ENCODE measurements at places on chromosomes 16 and 17.

DNA sequence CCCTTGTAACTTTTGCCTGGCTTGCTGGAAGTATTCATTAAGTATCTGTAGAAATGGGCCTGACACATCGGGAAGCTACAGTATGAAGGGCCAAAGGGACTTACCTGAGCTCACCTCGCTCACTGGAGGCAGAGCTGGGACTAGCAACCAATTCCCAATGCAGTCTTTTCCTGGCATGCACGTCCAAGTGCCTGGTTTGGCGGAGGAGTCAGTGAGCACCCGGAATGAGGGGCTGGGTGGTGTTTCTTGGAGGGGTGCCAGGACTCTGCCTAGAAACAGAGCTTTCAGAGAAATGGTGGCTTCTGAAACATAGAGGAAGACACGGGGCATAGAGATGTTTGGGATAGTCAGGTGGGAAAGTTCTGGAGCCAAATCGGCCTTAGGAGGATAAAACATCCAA lies 18.4 kb upstream of the GPRC5C start:
- DNase-seq = no peak

DNA sequence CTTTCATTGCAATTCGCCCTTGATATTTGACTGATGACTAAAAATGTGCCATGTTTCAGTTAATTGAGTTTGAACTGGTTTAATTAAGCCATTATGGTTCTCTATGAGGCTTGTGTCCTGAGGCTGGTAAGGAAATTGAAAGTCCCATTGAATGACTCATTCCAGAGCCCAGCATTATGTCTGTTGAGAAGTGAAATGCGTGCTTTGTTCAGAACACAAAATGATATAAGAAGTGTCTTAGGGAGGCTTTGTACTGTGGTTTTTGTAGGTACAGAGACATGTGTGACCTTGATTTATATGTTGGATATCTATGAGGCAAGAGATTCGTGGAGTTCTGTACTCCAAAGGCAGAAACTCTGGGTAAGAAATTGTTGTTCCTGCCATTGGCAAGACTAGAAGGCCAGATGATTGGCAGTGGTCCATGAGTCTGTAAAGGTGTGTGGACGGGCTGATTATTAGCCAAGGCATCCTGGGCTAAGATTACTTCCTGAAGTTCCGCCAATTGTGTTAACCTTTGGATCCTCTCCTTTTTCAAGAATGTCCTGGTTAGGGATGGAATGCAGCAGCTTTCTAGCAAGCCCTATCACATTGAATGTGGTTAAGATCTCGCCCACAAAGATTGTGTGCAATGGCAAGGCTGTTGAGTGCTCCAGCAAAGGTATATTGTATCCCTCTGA lies 103.7 kb downstream of the NPIPB5 start:
- peak; percentile 26 for DNase-seq

GRCh38 chr16:30786936-30787612 lies at the start of gene ZNF629:
Gene ZNF629 (minus strand): TSS chr16:30787205. CDS start chr16:30784482, 2,723 bp downstream.
- DNase-seq = peak; percentile 81

DNA sequence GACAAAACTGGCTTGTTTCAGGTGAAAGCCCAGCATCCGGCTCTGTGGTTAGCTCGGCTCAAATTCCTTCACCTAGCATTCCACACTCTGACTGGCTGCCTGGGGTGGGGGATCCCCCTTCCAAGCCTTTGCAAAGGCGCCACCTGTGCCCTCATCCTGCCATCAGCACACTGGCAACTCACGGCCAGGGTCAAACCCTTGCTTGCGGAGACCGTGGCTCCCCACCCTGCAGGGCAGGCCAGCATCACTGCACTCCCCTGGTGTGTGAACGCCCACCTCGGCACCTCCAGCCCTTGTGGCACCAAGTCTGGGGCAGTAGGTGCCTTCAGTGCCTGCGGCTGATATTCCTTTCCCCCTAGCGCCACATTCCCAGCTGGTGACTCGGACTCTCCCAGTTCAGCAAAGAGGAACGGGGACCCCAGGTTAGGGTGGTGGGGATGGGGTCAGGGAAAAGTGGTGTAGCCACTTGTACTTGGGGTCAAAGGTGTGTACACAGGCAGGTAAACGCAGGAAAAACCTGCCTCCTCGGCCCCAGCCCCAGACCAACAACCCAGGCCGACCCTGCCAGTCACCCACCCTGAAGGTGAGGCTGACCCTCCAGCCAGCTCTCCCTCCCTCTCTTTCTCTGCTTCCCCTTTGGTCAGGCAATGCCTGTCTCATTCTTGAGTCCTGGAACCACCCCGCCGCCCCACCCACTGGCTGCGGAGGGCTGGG lies 1.1 kb downstream of the FLII start:
- DNase-seq = no peak

- peak; percentile 27 for DNase-seq
These were observed 19.0 kb upstream of the KLHDC4 start for GRCh38 chr16:87784812-87785211.

DNA sequence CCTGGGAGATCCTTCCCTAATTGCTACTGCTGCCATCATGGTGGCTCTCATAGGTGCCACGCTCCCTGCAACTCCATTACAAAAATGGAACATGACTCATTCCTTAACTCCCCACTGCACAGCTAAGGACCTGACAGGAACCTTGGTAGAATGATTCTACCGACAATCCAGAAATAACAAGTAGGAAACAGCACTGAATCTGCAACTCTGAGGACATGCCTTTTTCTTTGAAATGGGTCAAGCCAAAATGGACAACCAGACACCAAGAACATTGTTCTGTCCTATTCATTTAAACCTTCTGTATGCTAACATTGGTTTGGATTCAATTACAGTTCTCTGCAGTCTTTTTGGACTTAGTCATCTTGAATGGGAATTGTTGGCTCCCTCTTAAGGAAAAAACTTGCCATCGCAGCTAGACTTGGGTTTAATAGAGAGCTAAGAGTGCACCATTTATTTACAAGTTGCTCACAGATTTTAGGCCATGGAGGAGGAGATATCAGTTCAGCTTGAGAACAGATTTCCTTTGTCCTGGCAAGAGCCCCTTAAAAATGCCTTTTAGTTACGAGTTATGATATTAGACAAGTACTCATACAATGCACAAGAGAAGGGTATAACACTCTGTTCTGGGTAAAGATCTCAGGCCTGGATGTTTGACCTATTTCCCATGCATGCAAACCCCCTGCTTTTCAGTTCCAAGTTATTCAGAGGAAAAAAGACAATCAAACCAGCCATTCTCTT lies 20.9 kb upstream of the NSRP1 start:
- DNase-seq = peak; percentile 89

GRCh38 chr16:473046-474043 lies 47.9 kb downstream of the RAB11FIP3 start:
- no peak for DNase-seq

- peak; percentile 51 for DNase-seq
These were observed 159.1 kb downstream of the CDH11 start for GRCh38 chr16:64962786-64963185.

DNA sequence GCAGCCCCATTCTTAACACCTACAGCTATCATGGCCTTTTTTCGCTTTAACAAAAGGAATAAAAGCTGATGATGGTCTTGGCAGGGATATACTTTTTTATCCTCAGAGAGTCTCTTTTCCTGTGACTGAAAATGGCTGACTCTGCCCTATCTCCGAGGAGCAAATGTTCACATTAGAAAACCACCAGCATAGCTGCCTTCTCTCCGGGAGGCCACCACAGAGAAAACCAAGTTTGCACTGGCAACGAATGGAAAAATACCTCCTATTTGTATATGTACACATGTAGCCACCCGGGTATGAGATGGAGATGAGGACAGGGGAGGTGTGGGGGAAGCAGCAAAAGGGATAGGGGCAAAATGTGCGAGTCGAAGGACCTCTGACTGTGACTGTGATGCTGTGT lies 88.2 kb downstream of the STX8 start:
- no peak for DNase-seq

DNA sequence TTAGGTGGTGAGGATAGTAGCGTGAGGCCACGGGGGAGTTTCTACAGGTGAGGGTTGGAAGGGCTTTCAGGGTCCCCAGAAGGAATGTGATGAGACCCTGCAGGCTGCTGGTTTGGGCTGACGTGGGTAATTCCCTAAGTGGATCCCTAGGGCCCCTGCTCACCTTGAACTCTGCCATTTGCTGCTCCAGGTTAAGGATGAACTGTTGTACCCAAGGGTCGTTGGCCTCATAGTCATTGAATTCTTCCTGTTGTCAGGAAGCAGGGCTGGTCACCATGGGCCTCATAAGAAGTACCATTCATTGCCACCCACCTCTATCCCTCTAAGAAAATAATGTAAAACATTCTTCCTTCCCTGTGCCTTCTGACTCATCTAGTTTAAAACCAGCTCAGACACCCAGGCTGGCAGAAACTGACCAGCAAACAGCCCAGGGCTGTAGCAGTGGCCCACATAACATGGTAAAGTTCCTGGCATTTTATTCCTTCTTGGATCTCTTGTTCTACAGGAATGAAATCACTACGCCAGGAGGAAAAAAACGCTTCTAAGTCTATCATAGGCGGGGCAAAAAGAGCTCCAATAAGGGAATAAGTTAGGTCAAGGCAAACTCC lies 27.6 kb downstream of the FCSK start:
- no peak for DNase-seq

DNA sequence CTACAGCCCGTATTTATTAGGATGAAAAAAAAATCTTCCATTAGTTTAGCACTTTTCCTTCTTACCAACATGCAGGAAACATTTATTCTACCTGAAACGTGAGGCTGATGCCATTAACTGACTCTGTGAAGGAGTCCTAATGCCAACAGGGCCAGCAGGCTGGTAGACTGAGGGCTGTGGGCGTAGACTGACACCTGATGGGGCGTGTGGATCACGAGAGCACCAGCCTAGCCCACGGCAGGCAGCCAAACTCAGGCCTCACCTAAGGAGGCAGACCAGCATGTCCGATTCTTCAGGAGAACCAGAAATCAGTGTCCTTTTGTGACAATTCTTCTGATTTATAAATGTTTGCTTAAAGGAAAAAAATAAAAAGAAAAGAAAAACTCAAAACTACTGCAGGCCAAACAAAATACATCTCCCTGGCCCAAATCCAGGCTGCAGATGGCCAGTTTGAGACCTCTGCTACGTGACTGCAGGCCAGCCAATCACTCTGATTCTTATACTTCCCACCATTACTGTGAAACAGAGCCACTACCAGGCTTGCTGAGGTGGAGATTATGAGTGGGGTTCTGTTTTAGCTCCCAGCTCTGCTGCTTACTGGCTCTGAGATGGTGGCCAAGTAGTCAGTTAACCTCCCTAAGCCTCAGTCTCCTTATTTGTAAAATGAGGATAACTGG lies 66.5 kb downstream of the GNAO1 start:
- no peak for DNase-seq

DNA sequence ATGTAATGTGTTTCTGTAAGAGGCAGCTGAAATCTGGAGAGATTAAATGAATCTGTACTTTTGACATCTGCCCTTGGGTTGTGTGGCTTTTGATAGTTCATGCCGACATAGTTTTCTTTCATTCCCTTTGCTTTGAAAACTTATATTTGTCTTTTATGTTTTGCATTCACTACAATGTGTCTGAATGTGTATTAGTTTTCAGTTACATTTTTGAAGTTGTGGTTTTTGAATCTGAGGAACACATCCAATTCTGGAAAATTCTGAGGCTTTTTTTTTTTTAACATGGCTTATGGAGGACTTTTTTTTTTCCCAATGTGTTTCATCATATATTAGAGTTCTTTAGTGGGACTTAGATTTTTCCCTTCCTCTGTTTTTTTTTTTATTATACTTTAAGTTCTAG lies 683.7 kb upstream of the SOX9 start:
- DNase-seq = no peak

- DNase-seq = no peak
These were observed 16.1 kb downstream of the UTS2R start for GRCh38 chr17:82387705-82388106.

- peak; percentile 35 for DNase-seq
These were observed 1.3 kb downstream of the METTL23 start for GRCh38 chr17:76727745-76728456.

- peak; percentile 34 for DNase-seq
These were observed 2.8 kb upstream of the ALDH3A2 start for GRCh38 chr17:19645734-19646201.

- DNase-seq = peak; percentile 4
These were observed at the start of gene HSD17B2 for GRCh38 chr16:82034981-82035612. Gene HSD17B2 (plus strand): TSS chr16:82035253. CDS start chr16:82035425, 172 bp downstream.

GRCh38 chr16:56436258-56436657 lies 10.9 kb upstream of the AMFR start:
- no peak for DNase-seq

GRCh38 chr16:72666267-72666666 lies 381.7 kb downstream of the ZFHX3 start:
- DNase-seq = peak; percentile 7

GRCh38 chr17:2466931-2467330 lies 44.8 kb downstream of the METTL16 start:
- no peak for DNase-seq
